Stimulated activated CD4-positive, alpha-beta T cell treated with anti-CD3 and anti-CD28 coated beads, Interleukin-12 subunit alpha, Interleukin-12 subunit beta, amount 100 ng/mL, for 24 hours (primary cell): ENCODE measurements at places on chromosomes 4 and X.

- DNase-seq: no peak
These were observed 20.2 kb downstream of the TLR10 start for GRCh38 chr4:38762560-38762959.

DNA sequence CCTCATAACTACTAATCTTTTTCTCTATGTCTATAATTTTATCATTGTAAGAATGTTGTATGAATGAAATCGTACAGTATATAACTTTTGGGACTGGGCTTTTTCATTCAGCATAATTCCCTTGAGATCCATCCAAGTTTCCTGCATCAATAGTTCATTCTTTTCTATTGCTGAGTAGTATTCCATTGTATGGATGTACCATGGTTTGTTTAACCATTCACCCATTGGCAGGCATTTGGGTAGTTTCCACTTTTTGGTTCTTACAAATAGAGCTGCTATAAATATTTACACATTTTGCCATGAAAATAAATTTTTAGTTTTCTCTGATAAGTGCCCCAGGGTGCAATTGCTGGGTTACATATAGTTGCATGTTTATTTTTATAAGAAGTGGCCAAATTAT, 659.8 kb downstream of the RAPGEF2 start:
- DNase-seq: no peak

DNA sequence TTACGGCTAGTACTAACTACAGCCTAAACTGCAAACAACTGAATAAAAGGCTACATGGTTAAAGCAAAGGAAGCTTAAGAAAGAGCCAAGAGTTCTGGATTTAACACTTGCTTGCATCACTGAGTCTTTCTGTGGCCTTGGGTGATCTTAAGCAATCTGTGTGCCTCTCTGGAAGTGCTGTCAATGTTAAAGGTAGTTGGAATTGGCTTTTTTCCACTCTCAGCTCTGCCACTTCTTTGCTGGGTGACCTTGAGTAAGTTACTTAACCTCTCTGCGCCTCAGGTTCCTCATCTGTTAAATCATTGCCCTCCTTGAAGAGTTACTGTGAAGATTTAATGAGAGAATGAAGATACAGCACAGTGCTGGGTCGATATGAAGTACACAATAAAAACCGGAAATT, 15.7 kb downstream of the SLC2A9 start:
- DNase-seq: no peak

- no peak for DNase-seq
These were observed 85.7 kb upstream of the PTPN13 start for GRCh38 chr4:86508436-86508835.
